ENCODE measurements at places on chromosomes 5 and 9.
A peak's percentile ranks its signal among the peaks of the same experiment; 100 is the strongest.

DNA sequence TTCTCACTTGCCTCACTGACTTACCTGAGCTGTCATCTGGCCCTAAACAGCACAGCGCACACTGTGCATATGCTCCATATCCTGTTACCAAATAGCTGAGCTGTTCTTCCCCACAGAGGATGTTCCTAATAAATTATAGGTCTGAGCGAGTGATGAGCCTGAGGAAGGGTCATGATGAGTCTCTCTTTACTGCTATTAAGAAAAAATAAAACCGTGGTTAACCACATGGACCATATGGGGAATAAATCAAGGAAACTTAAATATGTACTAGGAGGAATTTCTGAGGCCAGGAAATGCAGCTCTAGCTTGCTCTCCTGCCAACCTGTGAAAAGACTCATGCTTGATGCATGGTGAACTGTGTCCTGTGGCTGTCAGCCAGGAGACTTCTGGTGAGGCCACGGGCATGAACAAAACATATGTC, 424.8 kb upstream of the DMAC1 start:
- no peak for DNase-seq

GRCh38 chr9:37944671-37945481, 40.9 kb upstream of the SLC25A51 start:
- DNase-seq, result no peak

GRCh38 chr5:133440467-133441115, 171.8 kb downstream of the FSTL4 start:
- no peak for DNase-seq

DNA sequence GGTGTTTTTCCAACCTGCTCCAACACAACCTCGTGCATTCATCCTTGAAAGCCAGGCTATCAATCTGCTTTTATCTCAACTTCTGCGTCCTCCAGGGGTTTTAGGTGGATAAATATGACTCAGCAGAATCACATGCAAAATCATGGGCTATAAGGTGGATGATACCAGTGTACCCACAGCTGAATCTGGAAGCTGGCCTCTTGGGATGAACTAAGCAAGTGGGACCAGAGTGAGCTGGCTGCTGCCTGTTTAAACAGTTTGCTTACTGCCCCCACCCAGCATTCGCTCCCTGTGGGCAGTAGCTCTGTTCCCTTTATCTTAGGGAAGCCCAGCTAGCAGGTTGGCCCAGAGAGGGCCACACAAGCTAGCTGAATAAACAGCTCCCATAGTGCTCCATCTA, 194.0 kb downstream of the CRB2 start:
- DNase-seq, result no peak

DNA sequence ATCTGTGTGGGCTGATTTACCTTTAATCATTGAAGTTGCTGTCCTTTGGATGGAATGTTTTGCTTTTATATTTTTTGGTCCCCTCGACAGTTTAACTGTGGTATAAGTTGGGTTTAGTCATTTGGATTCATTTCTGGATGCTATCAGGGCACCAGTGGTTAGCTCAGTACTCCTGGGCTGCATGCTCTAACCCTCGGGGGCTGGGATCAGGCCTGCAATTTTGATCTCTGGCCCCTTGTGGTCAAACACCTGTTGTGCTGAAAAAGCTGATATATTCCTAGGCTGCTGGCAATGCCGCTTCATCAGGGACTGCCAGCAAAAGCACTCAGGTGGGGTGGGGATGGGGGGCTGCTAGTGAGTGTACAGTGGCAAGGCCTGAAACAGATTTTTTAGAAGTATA, 440.4 kb upstream of the RIOK2 start:
- DNase-seq, result no peak

DNA sequence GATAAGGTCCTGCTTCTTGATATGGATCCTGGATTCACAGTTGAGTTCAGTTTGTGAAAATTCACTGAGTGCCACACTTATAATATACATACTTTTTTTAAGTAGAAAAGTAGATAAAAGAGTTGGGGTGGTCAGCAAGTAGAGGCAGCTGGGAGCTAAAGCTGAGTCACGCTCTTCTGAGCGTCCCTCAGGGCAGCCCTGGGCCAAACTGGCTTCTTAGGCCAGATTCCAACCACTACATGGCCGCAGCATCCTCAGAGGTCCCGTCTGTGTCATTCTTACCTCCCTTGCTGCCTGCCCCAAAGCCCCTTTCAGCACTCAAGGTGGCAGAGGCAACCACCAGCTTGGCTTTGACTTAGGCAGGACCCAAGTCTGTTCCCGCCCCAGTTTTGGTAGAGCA, 123.3 kb upstream of the TBC1D2 start:
- DNase-seq, result no peak

DNA sequence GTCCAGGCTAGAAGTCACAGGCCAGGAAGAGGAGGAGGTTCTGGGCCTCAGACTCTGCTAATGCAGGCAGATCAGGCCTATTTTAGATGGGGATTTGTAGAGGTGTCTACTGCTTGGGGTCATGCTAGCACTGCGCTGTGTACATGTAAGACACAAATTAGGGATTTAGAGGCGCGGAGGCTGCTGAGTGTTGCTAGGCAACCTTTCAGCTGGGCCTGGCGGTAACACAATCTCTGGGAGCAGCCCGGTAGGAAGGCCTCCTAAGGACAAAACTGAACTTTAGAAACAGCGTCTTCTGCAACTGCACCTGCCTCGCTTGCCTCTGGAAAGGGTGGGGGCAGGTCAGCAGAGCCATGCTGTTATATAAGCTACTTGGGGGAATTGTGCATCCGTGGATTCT, 147.9 kb downstream of the MACROH2A1 start:
- DNase-seq, result no peak

- no peak for DNase-seq
Observed at GRCh38 chr5:151741678-151742423, 16.6 kb downstream of the ATOX1 start.

- DNase-seq, result no peak
Observed at GRCh38 chr9:20033511-20033910, 244.7 kb upstream of the SLC24A2 start.

GRCh38 chr5:135944967-135945560, 9.7 kb downstream of the LECT2 start:
- DNase-seq, result peak; percentile 39

DNA sequence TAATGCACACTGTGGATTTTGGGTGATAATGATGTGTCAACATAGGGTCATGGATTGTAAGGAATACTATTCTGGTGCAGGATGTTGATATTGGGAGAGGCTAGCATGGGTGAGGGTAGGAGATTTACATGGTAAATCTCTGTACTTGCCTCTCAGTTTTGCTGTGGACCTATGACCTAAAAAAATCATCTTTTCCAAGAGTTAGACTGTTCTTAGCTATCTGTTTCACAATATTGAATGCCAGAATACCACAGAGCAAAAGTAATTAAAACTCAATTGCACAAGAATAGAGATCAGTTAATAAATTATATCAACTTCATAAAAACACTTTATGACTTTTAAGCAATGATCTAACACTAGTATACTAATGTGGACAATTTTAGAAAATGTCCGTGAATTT, 651.6 kb downstream of the HTR1A start:
- no peak for DNase-seq

DNA sequence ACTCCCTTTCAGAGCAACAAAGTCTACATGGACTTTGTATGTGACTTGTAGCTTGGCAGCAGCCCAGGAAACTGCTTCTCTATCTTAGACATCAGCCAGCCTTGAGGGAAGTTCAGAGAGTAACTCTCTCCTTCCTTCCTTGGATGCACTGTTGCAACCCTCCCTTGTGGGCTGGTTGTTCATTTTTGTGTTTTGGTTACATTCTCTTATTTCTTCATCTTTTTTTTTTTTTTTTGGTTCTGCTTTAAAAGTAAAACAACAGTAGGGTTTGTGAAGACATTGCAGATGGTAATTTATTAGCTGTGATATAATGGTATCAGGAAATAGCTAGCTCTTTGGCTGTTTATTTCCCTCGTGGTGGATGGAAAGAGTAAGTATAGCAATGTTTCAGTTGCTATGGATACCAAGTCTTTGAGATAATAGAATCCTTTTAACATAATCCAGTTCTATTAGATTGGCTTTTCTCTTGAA, 97.9 kb upstream of the MAMDC2 start:
- DNase-seq, result peak; percentile 93

GRCh38 chr5:52811067-52811749, 23.5 kb downstream of the ITGA1 start:
- DNase-seq, result peak; percentile 94

DNA sequence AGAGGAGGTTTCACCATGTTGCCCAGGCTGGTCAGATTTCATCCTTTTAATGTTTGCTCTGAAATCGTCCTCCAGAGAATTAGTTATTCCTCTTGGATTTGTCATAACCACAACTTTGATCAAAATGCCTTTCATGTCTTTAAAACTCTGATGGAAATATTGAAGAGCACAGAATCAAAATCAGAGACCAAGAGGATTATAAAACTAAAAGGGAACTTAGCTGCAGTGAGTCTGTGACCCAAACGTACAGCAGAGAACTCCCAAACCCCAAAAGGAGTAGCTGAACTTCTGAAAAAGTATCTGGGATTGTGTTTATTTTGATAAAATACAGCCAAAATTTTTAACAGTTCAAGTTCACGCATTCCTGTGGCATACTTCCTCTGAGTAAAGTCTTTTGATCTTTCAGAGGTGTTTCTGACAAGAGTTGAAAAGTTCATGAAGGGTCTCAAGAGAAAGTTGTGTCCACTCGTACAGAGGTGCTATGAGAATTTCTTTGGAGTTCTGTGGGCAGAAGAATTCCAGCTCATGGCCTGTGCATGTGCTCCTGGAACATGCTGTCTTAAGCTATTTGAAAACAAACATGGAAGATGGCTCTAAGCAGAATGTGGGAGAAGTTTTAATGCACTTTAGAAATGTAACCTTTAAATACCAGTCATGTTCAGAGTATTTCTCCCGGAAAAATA, 124.0 kb downstream of the ESM1 start:
- no peak for DNase-seq

GRCh38 chr5:124650147-124650561, 96.3 kb downstream of the ZNF608 start:
- DNase-seq, result no peak

GRCh38 chr9:113178087-113178486, 27.3 kb downstream of the SLC31A2 start:
- DNase-seq, result no peak

DNA sequence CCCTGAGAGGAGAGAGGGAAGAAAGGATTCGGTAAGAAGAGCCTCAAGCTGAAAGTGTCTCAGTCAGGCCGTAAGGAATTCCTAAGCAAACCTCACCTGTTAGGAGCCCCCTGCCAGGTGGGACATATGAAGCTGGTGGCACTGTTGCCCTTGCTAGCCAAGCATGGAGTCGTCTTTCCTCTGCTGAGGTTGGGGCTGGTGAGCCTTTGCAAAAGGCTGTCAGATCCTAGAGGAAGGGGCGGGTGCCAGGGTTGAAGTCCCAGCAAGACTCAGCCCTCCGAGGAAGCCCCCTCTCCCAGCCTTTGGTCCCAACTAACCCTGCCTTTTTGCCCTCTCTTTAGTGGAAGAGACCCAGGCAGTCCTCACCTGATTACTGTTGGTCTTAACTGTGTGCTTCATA, 5.5 kb upstream of the SMIM32 start:
- no peak for DNase-seq

- DNase-seq, result no peak
Observed at GRCh38 chr5:108703313-108703712, 44.4 kb upstream of the FER start.

All from CD14-positive monocyte (primary cell).